ENCODE measurements at places on chromosomes 13 and 19. TPM values are rescaled to one million over a fixed set of nuclear protein-coding genes. Genes with fewer than 3 reads are reported as not detected.

GRCh38 chr13:81012031-81012430 lies 671.1 kb upstream of the SPRY2 start:
- peaks cover 2% of the 10 kb centered on the region for H3K4me1 ChIP-seq
- H3K27ac ChIP-seq = no peak overlapping the region
- H3K27me3 ChIP-seq = no peaks in the 10 kb centered on the region
- H3K4me3 ChIP-seq = no peak overlapping the region
- H3K36me3 ChIP-seq = no peaks in the 10 kb centered on the region

- no peak overlapping the region for H3K4me3 ChIP-seq
- no peak for DNase-seq
- no peak overlapping the region for H3K27ac ChIP-seq
Measured at GRCh38 chr19:42512743-42513304, 15.5 kb downstream of the CEACAM1 start.

DNA sequence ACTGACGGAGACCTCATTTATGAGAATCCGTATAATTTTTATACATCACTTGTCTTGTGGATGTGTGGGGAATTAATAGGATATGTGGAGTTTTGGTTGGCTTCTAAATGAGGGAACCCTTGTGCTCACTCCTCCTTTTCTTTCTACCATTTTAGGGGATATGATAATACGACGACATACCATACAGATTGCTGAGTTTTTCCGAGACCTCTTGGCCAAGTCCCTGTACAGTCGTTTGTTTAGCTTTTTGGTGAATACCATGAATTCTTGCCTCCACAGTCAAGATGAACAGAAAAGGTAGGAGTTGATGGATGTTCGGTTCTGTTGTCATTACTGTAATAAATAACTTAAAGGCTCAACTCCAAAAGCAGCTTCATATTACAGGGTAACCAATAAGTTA lies 335.2 kb downstream of the MYO16 start:
- H3K27ac ChIP-seq = no peak overlapping the region
- no peaks in the 10 kb centered on the region for H3K36me3 ChIP-seq
- no peak overlapping the region for H3K4me3 ChIP-seq
- no peak for DNase-seq

GRCh38 chr13:75467040-75467728 lies 14.8 kb downstream of the TBC1D4 start:
- H3K4me1 ChIP-seq = no peaks in the 10 kb centered on the region
- no peak for DNase-seq
- no peak overlapping the region for H3K4me3 ChIP-seq
- no peak overlapping the region for H3K27ac ChIP-seq

Gene NFIX
- 9.8 TPM for polyA plus RNA-seq

DNA sequence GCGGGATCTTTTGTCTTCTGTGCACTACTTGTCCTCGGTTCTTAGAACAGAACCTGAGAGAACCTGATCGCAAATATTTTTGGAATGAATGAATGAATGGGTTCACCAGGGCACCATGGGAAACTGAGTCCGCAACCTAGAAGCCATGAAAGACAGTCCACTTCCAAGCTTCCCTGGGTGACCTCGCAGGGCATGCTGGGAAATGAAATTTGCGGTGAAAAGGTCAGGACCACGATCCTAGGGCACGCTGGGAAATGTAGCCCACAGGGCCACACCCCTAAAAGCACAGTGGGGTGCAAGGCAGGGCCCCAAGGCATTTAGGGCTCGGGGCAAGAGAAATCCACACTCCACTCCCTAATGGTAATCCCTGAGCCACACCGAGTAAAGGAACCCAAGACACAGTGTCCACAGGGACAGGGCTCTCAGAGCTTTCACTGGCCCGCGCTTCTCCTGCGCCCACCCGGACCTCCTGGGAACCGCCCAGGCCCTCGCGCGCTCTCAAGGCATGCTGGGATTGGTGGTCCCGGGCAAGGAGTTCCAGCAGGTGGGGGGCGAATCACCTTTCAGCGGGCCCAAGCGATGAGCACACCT lies 1.1 kb upstream of the PPP1R12C start:
- H3K27me3 ChIP-seq = no peaks in the 10 kb centered on the region
- H3K4me1 ChIP-seq = peaks cover 20% of the 10 kb centered on the region
- H3K4me3 ChIP-seq = no peak overlapping the region
- H3K36me3 ChIP-seq = no peaks in the 10 kb centered on the region
- DNase-seq = no peak
